Stimulated activated CD4-positive, alpha-beta T cell treated with anti-CD3 and anti-CD28 coated beads, Interleukin-1b, Interleukin-23, amount 100 ng/mL, for 1 hour (primary cell): ENCODE measurements at places on chromosomes 4 and X.

DNA sequence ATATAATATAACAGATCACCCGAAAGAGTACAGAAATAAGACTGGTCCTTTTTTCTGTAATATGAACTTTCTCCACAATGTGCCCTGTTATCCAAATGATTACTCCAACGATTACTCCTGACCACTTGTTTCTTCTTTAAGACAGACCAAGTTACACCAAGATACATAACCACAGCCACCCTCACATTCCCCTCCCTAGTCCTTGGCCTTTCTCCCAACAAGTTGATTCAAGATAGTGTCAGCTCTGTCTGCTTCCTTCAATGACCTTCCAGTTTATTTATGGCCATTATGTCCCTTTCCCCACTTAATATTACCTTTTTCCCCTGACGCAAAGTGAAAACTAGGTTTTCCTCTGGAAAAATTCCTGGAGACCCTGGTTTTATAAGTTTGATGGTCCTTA, 397.2 kb downstream of the FAM47B start:
- DNase-seq, result no peak

DNA sequence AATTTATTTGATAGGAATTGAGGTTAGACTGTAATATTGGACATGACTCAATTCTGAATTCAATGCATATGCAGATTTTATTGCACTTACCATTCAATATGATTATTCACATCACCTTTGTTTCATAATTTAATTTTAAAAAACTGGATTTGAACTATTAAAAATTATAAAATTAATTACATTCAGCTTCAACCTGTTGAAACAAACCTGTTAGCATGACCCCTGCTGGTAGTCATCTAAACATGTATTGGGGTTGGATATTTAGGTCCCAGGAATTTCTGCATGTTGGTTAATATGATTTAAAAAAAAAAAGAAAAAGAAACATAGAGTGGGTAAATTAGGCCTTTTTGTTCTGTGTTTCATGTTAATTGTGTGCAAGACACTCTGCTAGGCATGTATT, 85.9 kb downstream of the ARSJ start:
- no peak for DNase-seq

GRCh38 chr4:8606966-8607365, 14.4 kb downstream of the CPZ start:
- no peak for DNase-seq

DNA sequence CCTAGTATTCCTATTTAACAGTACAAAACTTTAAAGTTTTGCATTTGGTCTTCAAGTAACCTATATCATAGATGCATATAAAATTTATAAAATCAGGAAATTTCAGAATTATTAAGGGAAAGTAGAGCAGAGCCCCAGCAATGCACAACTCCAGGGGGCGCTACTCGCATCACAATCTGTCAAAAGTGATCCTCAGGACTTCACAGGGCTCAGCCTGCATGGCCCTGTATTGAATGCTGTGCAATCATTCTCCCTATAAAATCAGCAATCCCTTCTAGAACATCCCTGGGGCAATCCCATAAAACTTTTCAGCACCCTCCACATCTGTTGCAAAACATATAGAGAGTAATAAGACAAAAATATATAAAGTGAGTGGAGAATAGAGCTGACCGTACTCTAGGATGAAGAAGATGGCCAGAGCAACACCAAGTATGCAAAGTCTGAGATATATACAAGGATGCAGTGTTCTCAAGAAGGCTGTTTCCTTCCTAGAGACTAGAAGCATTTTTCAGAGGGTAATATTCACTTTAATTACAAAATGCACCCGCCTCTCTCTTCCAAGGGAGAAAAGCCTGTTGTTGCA, 12.5 kb upstream of the PPARGC1A start:
- no peak for DNase-seq

DNA sequence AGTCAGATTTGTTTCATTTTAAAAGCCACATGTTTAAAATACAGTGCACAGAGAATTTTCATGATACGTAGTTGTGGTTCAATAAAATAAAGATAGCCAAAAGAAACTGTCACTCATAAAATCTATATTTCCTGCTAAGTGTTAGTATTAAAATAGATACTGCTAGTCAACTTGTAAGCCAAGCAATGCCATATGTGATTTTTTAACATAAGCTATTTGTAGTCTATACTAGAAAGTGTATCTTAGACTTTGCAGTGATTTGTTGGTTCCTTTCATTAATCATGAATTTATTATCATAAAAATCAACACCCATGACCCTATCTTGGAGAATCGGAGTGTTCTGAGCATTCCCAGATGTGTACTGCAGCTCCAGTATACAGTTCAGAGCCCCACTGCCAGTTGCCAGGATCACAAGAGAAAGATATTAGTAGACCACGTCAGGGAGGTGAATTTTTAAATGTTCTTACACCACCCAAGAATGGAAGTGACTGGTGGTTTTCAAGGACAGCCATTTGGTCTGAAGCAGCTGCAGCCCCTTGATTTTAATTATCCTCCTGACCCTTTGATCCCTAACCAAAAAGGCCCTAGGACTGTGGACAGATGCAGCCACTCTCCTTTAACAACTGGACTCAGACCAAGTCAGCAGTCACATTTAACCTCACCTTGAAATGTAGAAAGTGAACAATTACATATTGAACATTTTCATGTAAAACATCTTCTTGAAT, 163.1 kb downstream of the PALLD start:
- DNase-seq, result no peak
